ENCODE measurements at places on chromosomes 3 and 15. TPM values are rescaled to one million over a fixed set of nuclear protein-coding genes. Genes with fewer than 3 reads are reported as not detected.

GRCh38 chr3:124621498-124621897, 108.8 kb upstream of the UMPS start:
- DNase-seq = no peak
- no peaks in the 10 kb centered on the region for H3K27me3 ChIP-seq
- H3K36me3 ChIP-seq = no peaks in the 10 kb centered on the region
- H3K27ac ChIP-seq = no peak overlapping the region
- H3K4me3 ChIP-seq = no peak overlapping the region
- 0 out of 2 replicates have a peak, but pooled peaks cover 4% of the 10 kb centered on the region for H3K4me1 ChIP-seq

DNA sequence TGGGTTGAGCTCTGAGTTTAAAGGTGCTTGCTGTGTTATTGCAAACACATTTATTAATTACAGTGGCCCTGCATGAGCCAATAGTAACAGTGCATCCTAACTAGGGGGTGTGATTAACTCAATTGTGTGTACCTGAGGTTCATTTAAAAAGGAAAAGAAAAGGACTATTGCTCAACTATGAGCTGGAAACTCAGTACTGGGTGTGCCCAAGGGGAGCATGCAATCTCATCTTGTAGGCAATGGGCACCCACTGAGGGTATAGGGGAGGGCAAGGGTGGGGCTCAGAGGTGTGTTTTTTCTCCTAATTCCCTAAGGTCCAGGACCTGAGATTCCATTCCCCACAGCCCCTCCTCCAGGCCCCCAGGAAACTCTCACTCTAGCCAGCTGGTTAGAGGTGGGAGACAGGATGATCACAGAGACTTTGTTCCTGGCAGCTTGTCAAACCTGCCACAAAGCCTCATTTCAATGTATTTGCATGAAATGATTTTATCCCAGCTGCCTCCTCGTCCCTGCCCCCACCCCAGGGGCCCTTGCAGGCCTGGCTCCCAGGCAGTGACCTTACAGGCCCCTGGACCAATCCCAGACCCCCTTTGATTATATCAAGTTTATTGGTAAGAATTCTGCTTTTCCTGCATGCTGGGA, 220.7 kb downstream of the TBC1D2B start:
- no peak for DNase-seq
- H3K4me3 ChIP-seq = no peak overlapping the region
- no peaks in the 10 kb centered on the region for H3K4me1 ChIP-seq
- no peaks in the 10 kb centered on the region for H3K36me3 ChIP-seq

DNA sequence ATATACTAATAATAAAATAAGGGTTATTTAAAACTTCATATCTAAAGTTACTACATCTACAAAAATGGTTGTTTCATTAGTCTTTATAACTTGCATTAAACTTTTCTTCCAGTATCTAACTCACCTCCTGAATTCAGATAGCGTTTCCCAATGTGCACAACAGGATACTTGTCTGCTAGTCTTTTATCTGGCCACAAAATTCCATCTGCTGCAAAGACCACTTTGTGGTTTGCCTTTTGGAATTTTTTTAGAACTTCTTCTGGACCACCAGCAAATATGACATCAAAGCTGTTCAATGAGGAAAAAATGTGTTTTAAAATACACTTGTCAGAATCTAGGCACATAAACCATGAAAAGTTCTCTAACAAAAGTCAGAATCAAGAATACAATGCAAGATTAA, 50.8 kb downstream of the PLOD2 start:
- no peak overlapping the region for H3K4me3 ChIP-seq
- no peak overlapping the region for H3K27ac ChIP-seq
- DNase-seq = no peak
- peaks cover 7% of the 10 kb centered on the region for H3K36me3 ChIP-seq

GRCh38 chr15:25932696-25933095, 69.6 kb upstream of the ATP10A start:
- H3K4me3 ChIP-seq = no peak overlapping the region
- no peaks in the 10 kb centered on the region for H3K36me3 ChIP-seq
- H3K4me1 ChIP-seq = peaks cover 11% of the 10 kb centered on the region
- peaks cover 4% of the 10 kb centered on the region for H3K27me3 ChIP-seq
- DNase-seq = no peak

CAPN3 gene
- total RNA-seq = 1.1 TPM

- H3K27me3 ChIP-seq = no peaks in the 10 kb centered on the region
- H3K4me1 ChIP-seq = peaks cover 7% of the 10 kb centered on the region
- no peak for DNase-seq
- H3K27ac ChIP-seq = no peak overlapping the region
- no peak overlapping the region for H3K4me3 ChIP-seq
- H3K36me3 ChIP-seq = no peaks in the 10 kb centered on the region
Measured at GRCh38 chr3:72338082-72338941, 509.9 kb downstream of the SHQ1 start.

DNA sequence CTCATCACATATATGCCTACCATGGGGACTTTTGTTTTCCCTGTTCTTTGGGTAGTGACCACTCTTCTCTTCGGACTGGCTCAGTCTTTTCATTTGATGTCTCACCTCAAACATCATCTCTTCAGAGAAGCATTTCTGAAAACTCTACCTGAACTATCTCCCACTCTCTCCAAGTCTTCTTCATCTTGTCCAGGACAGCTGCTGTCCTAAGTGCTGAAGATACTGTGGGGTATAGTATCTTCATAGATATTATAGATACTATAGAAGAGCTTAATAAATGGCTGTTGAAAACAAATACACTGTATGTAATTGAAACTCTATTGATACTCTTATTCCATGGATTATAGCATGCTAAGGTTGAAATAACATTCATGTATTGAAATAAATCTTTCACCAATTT, 672.3 kb downstream of the CADM2 start:
- H3K4me3 ChIP-seq = no peak overlapping the region
- DNase-seq = no peak
- no peaks in the 10 kb centered on the region for H3K27me3 ChIP-seq
- H3K36me3 ChIP-seq = no peaks in the 10 kb centered on the region

DNA sequence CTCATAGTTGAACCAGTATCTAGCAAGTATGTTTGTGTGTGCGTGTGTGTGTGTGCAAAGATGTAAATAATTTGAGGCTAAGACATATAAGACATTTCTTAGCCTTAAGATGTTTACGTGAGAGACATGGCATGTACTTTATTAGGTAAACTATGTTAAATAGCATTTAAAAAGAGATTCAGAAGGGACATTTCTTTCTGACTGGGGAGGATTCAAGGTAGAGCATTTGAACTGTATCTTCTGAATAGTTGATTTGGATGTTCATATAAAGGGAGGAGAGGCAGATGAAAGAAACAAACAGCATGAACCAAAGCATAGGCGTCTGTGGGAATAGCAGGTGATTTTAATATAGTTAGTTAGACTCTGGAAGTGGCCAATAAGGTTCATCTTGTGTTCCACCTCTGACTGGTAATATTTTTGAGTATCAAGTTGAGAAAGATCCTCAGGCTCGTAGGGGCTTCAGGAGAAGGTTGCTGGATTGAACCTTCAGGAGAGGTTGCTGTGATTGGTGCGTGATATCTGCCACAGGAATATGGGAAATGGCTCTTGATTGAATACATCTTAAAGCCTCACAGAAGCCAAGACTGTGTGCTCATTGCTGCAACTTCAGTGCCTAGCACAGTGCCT, 12.6 kb downstream of the NFKBIZ start:
- no peak for DNase-seq
- H3K4me3 ChIP-seq = no peak overlapping the region
- no peaks in the 10 kb centered on the region for H3K27me3 ChIP-seq
- no peaks in the 10 kb centered on the region for H3K4me1 ChIP-seq
- H3K27ac ChIP-seq = 0 out of 2 replicates have a peak overlapping the region, but pooled peaks have one; percentile 20
- H3K36me3 ChIP-seq = peaks cover 28% of the 10 kb centered on the region

PRR20G gene
- total RNA-seq = not detected

- H3K27ac ChIP-seq = no peak overlapping the region
- no peaks in the 10 kb centered on the region for H3K36me3 ChIP-seq
- H3K4me1 ChIP-seq = 0 out of 2 replicates have a peak, but pooled peaks cover 5% of the 10 kb centered on the region
- no peak overlapping the region for H3K4me3 ChIP-seq
- no peaks in the 10 kb centered on the region for H3K27me3 ChIP-seq
- no peak for DNase-seq
Measured at GRCh38 chr3:127690106-127690505, 17.4 kb downstream of the ABTB1 start.

DNA sequence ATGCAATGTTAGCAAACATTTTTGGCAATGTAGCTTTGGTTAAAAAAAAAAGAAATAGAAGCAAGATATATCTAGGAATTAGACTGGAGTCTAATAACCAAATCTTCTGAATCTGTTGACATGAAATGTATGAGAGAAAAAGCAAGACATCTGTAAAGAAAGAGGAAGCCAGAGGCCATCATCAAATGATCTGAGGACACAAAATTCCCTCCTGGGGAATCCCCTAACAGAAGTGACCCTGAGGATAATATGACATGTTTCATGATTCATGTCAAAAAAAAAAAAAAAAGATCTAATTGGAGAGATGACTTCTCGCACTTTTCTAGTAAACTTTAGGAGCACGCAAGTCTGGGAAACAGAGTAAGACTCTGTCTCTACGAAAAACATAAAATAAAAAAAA, 70.9 kb downstream of the IMPG2 start:
- no peaks in the 10 kb centered on the region for H3K36me3 ChIP-seq
- H3K27me3 ChIP-seq = no peaks in the 10 kb centered on the region
- H3K27ac ChIP-seq = no peak overlapping the region
- H3K4me3 ChIP-seq = no peak overlapping the region
- DNase-seq = no peak

DNA sequence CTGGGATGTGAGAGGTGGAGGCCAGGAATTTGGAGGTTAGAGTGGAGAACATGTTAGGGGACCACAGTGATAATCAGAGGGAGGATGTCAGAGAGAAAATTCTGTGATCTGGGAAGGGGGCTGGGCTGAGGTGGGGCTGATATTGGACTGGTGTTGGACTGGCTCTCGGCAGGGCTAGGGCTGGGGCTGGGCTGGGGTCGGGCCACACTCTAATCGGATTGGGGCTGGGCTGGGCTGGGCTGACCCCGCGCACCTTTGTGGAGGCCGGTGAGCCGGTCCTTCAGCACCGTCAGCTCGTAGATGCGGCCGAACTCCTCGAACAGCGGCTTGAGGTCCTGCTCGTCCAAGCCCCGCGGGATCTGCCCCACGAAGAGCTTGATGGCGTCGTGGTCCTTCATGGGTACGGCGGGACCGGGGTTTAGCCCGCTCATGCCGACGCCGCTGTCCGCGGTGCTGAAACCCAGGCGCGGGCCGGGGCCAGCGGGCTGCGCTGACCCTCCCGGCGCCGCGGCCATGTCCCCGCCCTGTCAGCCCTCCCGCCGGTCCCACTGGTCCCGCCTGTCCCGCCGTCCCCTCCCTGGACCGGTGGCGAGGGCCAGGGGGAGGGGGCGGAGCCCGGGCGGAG, 485 bp downstream of the CELF6 start:
- no peaks in the 10 kb centered on the region for H3K36me3 ChIP-seq
- peaks cover 44% of the 10 kb centered on the region for H3K27me3 ChIP-seq
- DNase-seq = peak; percentile 88
- H3K27ac ChIP-seq = no peak overlapping the region
- no peak overlapping the region for H3K4me3 ChIP-seq
- H3K4me1 ChIP-seq = peaks cover 7% of the 10 kb centered on the region

- H3K36me3 ChIP-seq = no peaks in the 10 kb centered on the region
- H3K4me3 ChIP-seq = no peak overlapping the region
- H3K4me1 ChIP-seq = no peaks in the 10 kb centered on the region
- no peaks in the 10 kb centered on the region for H3K27me3 ChIP-seq
- no peak for DNase-seq
Measured at GRCh38 chr3:188337232-188337631, 183.3 kb downstream of the LPP start.

WDR93 gene
- total RNA-seq = not detected

GRCh38 chr3:25493246-25493645, 65.2 kb downstream of the RARB start:
- no peaks in the 10 kb centered on the region for H3K36me3 ChIP-seq
- H3K4me3 ChIP-seq = no peak overlapping the region
- no peak for DNase-seq
- no peak overlapping the region for H3K27ac ChIP-seq

DNA sequence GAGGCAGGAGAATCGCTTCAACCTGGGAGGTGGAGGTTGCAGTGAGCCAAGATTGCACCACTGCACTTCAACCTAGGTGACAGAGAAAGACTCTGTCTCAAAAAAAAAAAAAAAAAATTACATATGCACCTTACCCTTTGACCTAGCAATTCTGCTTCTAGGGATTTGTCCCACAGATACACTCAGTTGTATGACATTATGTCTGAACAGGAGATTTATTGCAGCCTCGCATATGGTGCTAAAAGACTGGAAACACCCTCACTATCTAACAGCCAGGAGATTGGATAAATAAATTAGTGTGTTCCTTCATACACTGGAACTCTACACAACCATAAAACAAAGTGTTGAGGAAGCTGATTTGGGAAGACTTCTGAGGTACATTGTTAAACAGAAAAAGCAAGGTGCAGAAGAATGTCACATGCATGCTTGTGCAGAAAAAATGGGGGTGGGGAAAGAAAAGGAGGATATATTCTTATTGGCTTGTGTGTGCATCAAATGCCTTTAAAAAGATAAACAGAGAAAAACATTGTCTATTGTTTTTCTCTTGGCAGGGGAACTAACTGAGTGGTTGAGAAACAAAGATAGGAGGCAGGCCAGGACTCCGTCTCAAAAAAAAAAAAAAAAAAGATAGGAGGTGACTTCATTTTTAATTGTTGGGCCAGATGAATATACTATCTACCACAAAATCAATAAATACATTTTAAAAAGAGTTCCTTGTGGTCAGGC, 30.9 kb downstream of the PPCDC start:
- H3K27me3 ChIP-seq = no peaks in the 10 kb centered on the region
- no peak overlapping the region for H3K4me3 ChIP-seq
- no peaks in the 10 kb centered on the region for H3K4me1 ChIP-seq

GRCh38 chr3:174331095-174331800, 527.9 kb upstream of the NAALADL2 start:
- H3K4me3 ChIP-seq = no peak overlapping the region
- H3K4me1 ChIP-seq = peaks cover 11% of the 10 kb centered on the region
- H3K36me3 ChIP-seq = no peaks in the 10 kb centered on the region
- DNase-seq = no peak
- H3K27me3 ChIP-seq = no peaks in the 10 kb centered on the region

CAV3 gene
- total RNA-seq = not detected

DUOXA1 gene
- total RNA-seq = not detected

SIDT1 gene
- total RNA-seq = 0.10 TPM

- H3K4me3 ChIP-seq = no peak overlapping the region
- DNase-seq = no peak
- no peaks in the 10 kb centered on the region for H3K36me3 ChIP-seq
- H3K27me3 ChIP-seq = no peaks in the 10 kb centered on the region
Measured at GRCh38 chr3:159796226-159796625, 192.4 kb upstream of the IL12A start.

- H3K36me3 ChIP-seq = no peaks in the 10 kb centered on the region
- no peak for DNase-seq
- H3K27ac ChIP-seq = no peak overlapping the region
- no peak overlapping the region for H3K4me3 ChIP-seq
Measured at GRCh38 chr15:71422530-71423259, 307.4 kb downstream of the THSD4 start.
